ENCODE measurements at places on chromosomes 3 and 15. TPM values are rescaled to one million over a fixed set of nuclear protein-coding genes. Genes with fewer than 3 reads are reported as not detected.

ISL2 gene
- polyA plus RNA-seq = 1.4 TPM

- no peak for DNase-seq
Measured at GRCh38 chr3:184789314-184789998, 22.5 kb upstream of the VPS8 start.

DNA sequence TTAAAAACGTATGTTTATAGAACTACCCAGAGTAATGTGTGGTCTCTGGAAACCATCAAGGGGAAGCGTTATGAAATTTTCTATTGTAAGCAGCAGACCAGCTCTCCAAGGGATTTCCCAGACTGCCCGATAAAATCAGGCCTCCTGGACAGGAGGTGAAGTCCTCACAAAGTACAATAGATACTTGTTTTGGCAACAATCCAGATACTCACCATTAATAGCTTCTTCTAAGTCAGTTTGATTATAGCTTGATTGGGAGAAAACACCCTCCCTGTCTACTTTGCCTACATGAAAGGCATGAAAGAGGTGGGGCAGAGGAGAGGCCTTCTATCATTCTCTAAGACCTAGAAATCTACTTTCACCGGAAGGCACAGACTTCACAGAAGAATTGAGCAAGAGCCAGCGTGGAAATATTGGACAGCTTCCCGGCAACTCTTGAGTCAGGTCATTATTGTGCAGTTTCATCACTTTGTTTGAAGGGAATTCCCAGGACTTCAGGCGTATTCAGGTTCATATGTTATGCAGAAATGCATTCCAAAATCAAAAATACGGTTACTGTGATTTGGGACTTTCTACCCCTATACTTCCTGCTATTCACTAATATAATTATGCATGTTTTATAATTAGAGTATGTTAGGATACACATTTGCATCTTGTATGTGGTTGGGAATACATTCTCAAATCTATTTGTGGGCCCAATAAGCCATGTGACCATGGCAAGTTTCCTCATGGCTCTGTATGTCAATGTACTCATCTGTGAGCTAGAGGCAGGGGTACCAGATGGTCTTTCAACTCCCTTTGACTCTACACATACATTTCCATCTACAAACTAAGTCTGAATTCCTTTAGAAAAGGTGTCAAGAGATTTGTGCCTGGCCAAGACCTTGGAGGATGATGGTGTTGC is 103.5 kb downstream of the CD47 start:
- peak; percentile 83 for DNase-seq

GRCh38 chr3:192042116-192042515 is 581.2 kb downstream of the PYDC2 start:
- DNase-seq = no peak

DNA sequence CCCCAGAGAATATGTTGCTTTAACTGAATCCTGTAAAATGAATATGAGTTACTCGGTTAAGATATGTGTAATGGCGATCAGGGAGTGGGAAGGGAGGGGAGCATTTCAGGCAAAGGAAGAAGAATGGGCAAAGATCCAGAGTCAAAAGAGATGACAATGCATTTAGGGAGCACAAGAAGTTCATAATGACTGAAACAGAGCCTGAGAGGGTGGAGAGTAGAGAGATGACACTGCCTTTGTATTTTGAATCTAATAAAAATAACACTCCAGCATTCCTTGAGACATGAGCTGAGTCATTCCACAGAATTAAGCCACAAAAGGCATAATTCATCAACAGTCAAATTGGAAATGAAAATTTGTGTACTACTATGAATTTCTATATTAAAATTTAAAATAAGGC is 105.3 kb upstream of the PEX5L start:
- DNase-seq = no peak

PPP2R3A gene
- polyA plus RNA-seq = 2.2 TPM

DNA sequence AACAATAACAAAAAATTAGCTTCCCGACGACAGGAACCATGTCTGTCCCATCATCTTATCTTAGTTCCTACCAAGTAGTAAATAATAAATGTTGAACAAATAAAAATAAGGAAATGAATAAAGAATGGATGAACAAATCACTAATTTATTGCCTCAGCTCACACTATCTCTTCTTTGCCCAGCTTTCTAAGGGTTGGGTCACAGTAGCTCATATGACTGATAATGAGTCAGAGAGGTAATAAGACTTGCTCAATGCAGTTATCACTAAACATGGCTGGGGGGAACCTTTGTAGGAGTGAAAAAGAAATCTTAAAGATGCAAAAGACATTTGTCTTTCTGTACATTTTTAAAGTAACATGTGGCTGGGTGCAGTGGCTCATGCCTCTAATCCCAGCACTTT is 182.2 kb downstream of the WDR76 start:
- DNase-seq = peak; percentile 82

- DNase-seq = peak; percentile 69
Measured at GRCh38 chr15:58546635-58547627, 115.1 kb downstream of the LIPC start.

DNA sequence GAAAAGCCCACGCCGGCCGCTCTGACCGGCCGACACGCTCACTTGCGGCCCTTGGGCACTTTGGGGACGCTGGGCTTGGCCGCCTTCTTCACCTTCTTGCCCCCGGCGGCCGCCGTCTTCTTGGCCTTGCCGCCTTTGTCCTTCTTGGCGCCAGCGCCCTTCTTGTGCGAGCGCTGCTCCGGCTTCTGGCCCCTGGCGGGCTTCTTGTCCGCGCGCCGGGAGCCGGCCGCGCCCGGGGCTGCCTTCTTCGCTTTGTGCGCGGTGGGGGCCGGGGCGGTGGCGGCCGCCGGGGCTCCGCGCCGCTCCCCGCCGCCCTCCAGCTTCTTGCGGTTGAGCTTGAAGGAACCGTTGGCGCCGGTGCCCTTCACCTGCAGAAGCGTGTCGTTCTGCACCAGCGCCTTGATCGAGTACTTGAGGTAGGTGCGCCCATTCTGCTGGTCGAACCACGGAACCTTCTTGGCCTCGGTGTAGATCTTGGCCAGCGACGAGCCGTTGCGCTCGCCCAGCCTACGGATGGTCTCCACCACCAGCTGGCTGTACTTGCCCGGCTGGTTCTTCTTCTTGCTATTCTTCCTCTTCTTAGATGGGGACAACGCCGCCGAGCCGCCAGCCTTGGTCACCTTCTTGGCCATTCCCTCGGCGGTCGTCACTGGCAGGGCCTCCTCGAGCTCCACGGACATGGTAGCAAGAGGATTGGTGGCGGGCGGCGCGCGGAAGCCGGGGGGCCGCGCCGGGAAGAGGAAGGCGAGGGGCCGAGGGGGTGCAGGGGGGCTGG is 36.7 kb downstream of the HMCES start:
- peak; percentile 29 for DNase-seq

DNA sequence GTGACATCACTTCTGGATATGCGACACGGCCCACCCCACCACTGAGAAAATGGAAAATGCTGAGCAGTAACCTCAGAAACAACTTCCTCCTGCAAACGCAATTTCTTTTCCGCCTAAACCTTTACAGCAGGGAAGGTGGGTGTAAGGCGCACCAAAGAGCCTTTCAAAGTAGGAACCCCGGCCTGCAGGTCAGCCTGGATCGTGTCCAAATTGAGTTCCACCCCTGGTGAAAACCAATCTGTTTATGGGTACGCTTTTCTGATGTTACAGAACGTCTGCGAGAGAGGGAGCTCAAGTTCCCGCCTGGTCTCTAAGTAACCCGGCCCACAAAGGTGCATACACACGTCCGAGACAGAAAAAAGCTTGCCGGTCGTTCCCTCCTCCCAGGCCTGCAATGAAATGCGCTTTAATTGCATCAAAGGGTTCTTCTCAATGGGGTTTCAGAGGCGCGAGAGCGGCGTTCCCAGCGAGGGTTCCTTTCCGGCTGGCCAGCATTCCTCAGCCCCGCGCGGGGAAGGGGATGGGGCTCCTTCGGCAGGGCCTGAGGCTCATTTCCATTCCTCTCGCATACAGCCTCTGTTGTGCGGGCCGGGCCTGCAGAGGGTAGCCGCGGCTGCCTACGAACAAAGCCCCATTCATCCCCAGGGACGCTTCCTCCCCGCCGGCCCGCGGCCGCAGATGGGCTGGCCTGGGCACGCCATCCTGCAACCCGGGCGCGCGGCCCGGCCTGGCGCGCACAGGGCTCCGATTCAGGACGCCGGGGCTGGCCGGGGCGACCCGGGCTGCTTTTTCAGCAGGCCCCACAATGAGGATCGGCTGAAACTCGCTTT is 138.1 kb downstream of the TMCO5A start:
- DNase-seq = peak; percentile 87

CHDH gene
- 2.2 TPM for polyA plus RNA-seq

- DNase-seq = peak; percentile 91
Measured at GRCh38 chr3:48609088-48610005, at the start of gene UQCRC1. Gene UQCRC1 (minus strand): TSS chr3:48609646. CDS start chr3:48609620, 26 bp downstream.

DCLK3 gene
- polyA plus RNA-seq = not detected

A4GNT gene
- 0.03 TPM for polyA plus RNA-seq

DNA sequence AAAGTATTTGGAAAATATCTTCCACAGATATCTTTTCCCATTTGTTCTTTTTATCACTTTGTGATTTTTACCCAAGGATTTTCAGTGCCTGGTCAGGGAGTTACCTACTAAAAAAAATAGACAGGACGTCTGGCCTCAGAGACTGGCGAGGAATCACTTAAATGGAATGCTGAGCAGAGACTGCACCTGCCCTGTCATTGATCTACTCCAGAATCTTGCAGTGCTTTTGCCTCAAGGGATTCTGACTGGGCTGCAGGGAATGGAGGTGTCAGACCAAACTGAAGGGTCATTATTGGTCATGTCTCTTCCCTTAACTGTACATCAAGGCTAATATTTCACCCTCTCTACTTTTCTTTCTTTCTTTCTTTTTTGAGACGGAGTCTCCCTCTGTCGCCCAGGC is 12.1 kb upstream of the RYR3 start:
- DNase-seq = no peak

DNA sequence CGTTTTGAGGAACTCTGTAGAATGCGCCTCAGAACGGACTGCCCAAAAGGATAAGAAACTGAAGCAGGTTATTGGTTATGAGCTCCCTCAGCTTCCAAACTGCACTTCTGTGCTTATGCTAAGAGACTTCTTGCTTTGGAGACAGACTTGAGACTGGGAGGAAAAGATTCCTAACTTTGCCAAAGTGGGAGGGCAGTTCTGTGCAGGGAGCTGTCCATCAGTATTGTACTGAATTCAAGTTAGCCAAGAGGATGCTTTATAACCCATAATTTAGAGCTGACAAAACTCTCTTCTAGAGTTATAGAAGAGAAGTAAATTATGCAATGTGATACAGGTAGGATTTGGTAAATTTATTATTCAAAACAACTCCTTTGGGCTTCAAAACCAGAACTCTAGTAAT is 519.8 kb upstream of the GBE1 start:
- DNase-seq = no peak

DNA sequence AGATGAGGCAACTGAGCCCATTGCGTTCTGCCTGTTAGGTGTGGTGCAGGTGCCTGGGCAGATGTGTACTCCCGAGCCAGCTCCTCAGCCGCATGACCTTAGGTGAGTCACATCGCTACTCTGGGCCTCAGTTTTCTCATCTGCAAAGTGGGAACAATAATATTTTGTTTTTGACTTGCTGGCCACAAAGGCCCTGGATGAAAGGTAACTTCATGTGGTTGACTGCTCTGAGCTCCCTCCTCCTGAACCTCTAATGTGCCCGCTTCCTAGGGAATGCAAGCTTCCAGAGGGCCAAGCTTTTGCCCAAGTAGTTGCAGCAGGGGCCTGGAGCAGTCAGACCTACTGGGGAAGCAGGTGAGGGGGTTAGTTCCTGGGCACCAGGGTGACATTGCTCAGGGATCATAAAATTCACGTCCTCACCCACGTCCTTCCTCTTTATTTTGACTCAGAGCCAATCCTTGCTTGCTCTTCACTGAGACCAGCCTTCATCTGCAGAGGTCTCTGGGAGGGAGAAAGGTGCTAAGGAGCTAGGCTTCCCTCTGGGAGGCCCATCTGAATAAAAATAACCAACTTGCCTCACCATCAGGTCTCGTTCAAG is 149.0 kb upstream of the TLE3 start:
- no peak for DNase-seq

PEX11A gene
- 16.8 TPM for polyA plus RNA-seq

DNA sequence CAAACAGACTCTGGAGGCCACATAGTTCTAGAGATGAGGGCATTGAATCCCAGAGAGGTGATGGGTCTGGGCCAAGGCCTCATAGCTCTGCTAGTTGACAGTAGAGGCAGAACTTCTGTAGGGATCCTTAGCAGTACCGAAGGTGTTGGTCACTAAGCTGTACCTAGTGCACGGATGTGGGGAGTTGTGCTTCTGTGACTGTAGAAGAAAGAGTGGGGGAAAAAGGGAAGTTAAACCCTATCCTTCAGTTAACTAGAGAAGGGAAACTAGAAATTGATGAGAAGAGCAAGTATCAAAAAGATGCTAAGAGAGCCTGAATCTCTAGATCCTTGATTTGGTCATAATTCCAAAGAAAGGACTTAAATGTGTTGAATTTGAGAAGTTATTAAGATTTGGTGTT is 186.7 kb downstream of the NFKBIZ start:
- DNase-seq = no peak

DNA sequence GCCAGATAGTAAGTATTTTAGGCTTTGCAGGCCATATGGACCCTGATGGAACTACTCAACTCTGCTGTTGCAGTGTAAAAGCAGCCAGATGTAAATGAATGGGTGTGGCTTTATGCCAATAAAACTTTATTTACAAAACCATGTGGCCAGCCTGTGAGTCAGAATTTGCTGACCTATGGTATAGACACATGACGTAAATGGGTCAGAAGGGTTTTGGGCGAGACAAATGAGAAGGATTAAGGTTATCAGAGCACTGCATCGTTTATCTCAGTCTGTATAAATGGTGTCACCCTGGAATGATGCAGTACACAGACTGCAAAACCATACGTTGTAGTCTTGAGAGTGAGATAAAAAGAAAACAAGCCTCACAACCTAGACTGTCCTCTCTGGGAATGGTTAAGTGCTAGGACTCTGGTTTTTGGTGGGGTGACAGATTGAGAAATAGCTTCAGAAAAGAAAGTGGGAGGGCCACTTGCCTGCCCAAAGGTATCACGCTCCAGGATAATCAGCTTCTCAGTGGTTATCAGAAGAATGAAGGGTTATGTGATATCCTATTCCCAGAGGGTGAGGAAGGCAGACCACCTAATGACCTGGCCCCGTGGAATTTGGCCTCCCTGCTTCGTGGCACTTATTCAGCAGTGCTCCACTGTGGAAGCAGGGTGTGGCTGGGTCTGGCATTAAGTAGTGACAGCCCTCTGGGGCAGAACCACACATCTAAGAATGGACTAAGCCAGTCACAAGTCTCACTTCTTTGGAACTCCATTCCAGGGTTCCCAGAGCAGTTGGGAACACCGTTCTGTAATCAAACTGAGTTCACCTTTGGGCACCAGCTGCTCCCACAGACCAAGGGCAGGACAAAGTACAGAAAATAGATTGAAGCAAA is 46.1 kb downstream of the ABHD5 start:
- peak; percentile 86 for DNase-seq

GRCh38 chr3:29978036-29978435 is 628.4 kb upstream of the TGFBR2 start:
- no peak for DNase-seq
